ENCODE measurements at places on chromosomes 12 and 14.

- DNase-seq, result no peak
Observed at GRCh38 chr12:131355361-131356245, 355.3 kb upstream of the SFSWAP start.

- DNase-seq, result no peak
Observed at GRCh38 chr14:63891148-63891975, 38.6 kb downstream of the SYNE2 start.

DNA sequence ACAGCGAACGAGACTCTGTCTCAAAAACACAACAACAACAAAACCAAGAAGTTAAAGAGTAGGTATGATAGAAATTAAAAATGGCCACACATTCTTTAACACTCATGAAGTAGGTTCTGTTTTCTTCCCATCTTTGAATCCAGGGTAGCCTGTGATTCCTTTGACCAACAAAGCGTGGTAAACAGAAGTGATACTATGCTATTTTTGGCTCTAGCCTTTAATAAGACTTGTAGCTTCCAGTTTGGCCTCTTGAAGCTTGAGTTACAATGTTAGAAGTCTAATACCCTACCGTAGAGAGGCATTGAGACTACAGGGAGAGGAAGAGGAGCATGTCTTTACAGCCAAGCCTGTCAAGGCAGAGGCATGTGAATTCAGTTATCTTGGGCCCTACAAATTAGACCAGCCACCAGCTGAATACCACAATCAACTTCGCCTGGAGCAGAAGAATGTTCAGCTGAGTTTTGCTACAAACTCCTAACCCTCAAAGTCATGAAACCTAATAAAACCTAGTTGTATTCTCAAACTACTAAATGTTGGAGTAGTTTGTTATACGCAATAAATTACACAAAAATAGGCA, 4.9 kb upstream of the NEMF start:
- DNase-seq, result no peak

GRCh38 chr14:91377700-91378652, 39.6 kb downstream of the CCDC88C start:
- peak; percentile 53 for DNase-seq

GRCh38 chr14:48735607-48736006, 850.6 kb downstream of the RPS29 start:
- no peak for DNase-seq

DNA sequence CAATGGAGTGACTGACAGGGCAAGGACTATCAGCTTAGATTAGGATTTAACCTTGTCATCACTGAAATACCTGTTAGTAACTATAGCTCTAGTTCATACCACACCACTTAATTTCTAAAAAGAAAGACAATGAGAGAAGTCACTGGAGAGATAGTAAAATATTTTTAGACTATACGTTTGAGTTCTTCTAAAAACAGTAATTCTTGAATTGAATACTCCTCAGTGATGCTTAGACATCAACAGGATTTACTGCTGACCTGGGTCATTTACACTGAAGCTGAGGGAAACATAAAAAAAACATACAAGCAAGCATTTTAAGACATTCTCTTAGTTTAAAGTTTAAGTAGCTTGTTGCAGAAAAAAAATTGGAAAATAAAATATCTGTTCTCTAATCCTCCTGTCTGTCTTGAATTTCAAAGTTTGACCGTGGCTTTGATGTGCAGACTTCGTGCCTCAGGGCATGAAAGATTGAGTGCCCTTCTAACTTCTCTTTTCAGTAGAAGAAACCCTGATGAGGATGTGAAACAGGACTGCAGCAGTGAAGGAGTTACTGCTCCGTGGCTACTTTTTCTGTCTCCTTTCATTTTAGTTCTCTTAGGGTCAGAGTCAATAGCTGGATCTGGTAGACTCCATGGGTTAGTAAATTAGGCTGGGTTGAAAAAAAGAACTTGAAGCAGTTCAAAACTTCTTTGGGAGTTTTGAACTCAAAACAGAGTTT, 172.2 kb downstream of the PTPRO start:
- DNase-seq, result no peak

GRCh38 chr12:79559591-79559990, 131.2 kb downstream of the PAWR start:
- no peak for DNase-seq

DNA sequence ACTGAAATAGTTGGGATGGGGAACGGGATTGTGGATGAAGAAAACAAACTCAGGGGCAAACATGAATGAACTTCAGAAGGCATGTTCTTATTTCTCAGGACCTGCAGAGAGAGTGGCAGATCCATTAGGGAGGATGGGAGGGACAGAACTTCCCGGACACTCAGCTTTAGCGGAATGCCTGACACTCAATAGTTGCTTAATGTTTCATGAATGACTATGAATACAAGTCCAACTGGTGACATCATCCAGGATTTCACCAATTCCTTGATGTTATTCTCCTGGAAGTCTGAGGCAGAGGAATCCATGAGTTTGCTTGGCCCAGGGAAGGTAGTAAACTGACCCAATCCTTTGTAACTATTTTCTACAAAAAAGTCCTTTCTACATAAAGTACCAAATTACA, 37.8 kb upstream of the LRRC10 start:
- DNase-seq, result no peak

- DNase-seq, result no peak
Observed at GRCh38 chr12:103333676-103334075, 162.1 kb downstream of the C12orf42 start.

GRCh38 chr12:42186793-42187192, 42.1 kb upstream of the GXYLT1 start:
- DNase-seq, result no peak

- no peak for DNase-seq
Observed at GRCh38 chr12:42590330-42590934, 886 bp upstream of the PRICKLE1 start.

- DNase-seq, result no peak
Observed at GRCh38 chr14:99749142-99749541, 44.1 kb upstream of the EML1 start.

GRCh38 chr14:52950410-52950897, 396 bp downstream of the FERMT2 start:
- DNase-seq, result no peak

GRCh38 chr14:51538973-51539372, 112.7 kb upstream of the FRMD6 start:
- DNase-seq, result no peak

- no peak for DNase-seq
Observed at GRCh38 chr12:52216807-52217206, 16.2 kb upstream of the KRT7 start.

DNA sequence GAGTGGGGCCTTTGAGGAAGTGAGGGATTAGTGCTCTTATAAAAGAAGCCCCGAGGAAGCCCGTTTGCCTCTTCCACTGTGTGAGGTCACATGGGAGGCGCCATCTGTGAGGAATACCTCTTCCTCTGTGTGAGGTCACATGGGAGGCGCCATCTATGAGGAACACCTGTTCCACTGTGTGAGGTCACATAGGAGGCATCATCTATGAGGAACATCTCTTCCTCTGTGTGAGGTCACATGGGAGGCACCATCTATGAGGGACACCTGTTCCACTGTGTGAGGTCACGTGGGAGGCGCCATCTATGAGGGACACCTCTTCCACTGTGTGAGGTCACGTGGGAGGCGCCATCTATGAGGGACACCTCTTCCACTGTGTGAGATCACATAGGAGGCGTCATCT, 69.7 kb downstream of the SLC24A4 start:
- no peak for DNase-seq

DNA sequence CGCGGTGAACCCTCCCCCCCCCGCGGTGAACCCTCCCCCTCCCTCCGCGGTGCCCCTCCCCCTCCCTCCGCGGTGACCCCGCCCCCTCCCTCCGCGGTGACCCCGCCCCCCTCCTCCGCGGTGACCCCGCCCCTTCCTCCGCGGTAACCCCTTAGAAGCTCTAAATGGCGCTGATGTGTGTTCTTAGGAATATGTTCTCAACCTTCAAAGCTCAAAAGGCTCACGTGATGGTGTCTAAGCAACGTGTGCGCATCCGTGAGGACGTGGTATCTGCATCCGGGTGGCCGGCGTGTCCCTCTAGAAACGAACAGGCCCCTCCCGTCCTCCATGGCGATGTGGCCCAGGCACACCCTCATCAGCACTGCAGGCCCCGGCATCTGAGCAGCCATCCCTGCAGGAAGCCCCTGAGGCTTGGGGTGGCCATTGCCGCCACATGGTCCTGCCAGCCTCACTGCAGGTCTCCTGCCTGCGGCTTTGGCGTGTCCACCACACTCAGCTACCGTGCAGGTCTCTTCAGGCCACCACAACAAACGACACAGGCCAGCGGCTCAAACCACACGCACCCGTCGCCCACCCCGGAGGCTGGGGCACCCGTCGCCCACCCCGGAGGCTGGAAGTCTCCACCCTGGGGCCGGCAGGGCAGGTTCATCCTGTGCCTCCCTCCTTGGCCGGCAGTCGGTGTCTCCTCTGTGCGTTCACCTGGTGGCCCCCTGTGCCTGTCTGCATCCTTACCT, 14.5 kb upstream of the FBRSL1 start:
- DNase-seq, result no peak

DNA sequence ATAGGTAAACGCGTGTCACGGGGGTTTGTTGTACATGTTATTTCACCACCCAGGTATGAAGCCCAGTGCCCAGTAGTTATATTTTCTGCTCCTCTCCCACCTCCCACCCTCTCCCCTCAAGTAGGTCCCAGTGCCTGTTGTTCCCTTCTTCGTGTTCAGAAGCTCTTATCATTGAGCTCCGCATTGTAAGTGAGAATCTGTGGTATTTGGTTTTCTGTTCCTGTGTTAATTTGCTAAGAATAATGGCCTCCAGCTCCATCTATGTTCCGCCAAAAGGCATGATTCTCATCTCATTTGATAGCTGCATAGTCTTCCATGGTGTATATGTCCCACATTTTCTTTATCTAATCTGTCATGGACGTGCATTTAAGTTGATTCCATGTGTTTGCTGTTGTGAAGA, 6.9 kb upstream of the GPRC5D start:
- DNase-seq, result no peak

DNA sequence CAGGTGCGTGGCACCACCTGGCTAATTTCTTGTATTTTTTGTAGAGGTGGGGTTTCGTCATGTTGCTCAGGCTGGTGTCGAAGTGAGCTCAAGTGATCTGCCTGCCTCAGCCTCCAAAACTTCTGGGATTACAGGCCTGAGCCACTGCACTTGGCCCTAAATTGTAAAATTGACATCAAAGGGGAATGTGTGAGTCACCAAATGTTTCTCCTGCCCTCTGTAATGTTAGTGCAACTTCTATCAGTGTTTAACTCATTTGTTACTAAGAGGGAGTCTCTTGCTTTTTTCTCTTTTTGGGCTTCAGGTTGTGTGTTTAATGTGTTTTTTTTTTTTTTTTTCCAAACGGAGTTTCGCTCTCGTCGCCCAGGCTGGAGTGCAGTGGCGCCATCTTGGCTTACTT, 2.3 kb downstream of the TULP3 start:
- DNase-seq, result no peak

GRCh38 chr14:34256223-34256622, 205.8 kb downstream of the SPTSSA start:
- no peak for DNase-seq

GRCh38 chr12:77648716-77649115, 182.0 kb upstream of the NAV3 start:
- no peak for DNase-seq

GRCh38 chr14:101058571-101058970, 155.0 kb upstream of the RTL1 start:
- DNase-seq, result no peak

- DNase-seq, result no peak
Observed at GRCh38 chr12:95336387-95337067, 118.9 kb downstream of the VEZT start.

Measured in activated CD4-positive, alpha-beta T cell treated with anti-CD3 and anti-CD28 coated beads, Interleukin-2, Interleukin-6, amounts not matched to agents 100 ng/mL and 50 ng/mL, durations not matched to agents 16 hours and 8 hours (primary cell).